ENCODE measurements at places on chromosomes 7 and 10. TPM values are rescaled to one million over a fixed set of nuclear protein-coding genes. Genes with fewer than 3 reads are reported as not detected.

Gene CRYGN
- not detected for total RNA-seq

Gene VSIR
- 32.7 TPM for total RNA-seq

Gene NKX6-2
- total RNA-seq: 0.48 TPM

Gene OIT3
- total RNA-seq: not detected

Gene TUBAL3
- total RNA-seq: 0.21 TPM

Gene HSPA12A
- total RNA-seq: 9.3 TPM

Gene CYP26C1
- not detected for total RNA-seq

Gene DIP2C
- 14.7 TPM for total RNA-seq

Gene ZNF804B
- total RNA-seq: not detected

Gene TMEM229A
- not detected for total RNA-seq

Gene AGBL3
- 0.92 TPM for total RNA-seq

Gene PPP1R3A
- total RNA-seq: not detected

Gene TNS3
- 86.6 TPM for total RNA-seq

Gene RARRES2
- not detected for total RNA-seq

Gene INMT
- total RNA-seq: not detected

Gene AP4M1
- 13.6 TPM for total RNA-seq

Gene ACSL5
- total RNA-seq: 0.41 TPM

Gene FZD8
- total RNA-seq: 4.9 TPM

Measured in A549 treated with Hydrocortisone at 1 μM for 4 hours (cell line).